Adrenal gland (tissue), 19 donors: ENCODE measurements at places on chromosomes 4 and X.

- DNase-seq = no peak
Measured at GRCh38 chrX:724256-724655, 93.7 kb downstream of the SHOX start.

- no peak for DNase-seq
Measured at GRCh38 chr4:104967034-104967401, 179.7 kb upstream of the TET2 start.

GRCh38 chr4:968221-968620 lies 5.1 kb downstream of the DGKQ start:
- no peak for DNase-seq

GRCh38 chr4:180794333-180794732 lies 1448.9 kb upstream of the TENM3 start:
- DNase-seq = no peak

DNA sequence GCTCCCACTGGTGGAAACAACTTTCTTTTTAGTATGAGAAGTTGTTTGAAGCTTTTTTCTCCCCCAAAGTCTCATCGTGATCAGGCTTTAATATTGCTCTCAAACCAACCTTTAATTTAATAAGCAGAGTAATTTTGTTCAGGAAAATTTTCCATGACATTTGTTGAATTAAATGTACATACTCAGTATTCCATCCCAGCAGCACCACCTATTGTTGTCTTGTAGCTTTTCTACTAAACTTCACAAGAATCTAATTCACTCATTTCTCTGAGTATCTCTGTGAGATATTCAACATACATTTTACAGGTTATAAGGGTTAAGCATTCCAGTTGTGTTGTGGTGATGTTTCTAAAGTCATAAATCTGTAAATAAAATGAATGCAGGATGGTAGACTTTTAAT lies 218.3 kb upstream of the HAND2 start:
- no peak for DNase-seq

- DNase-seq = no peak
Measured at GRCh38 chr4:141155586-141155985, 22.3 kb upstream of the RNF150 start.

DNA sequence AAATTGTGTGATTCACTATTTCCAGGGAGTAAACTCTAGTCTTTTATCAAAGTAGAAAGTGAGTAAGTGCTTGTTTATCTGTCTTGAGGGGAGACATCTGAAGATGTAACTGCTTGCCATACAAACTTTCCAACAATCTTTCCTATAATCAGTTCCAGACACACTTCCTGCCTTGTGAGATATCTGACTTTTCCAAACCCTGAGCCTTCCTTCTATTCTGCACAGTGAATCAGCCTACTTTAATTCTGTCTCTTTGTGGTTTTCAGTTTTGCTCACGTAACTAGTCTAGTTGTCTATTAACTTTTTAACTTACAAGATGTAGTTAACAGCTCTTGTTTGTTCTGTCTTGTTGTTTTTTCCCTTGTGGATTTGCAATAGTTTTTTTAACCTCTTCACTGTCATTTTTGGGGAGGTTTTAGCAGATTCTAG lies 947.8 kb downstream of the C4orf33 start:
- no peak for DNase-seq

GRCh38 chr4:113623274-113623894 lies 138.2 kb downstream of the CAMK2D start:
- no peak for DNase-seq
